Osteoblast (primary cell): ENCODE measurements at places on chromosomes 7 and 10. TPM values are rescaled to one million over a fixed set of nuclear protein-coding genes. Genes with fewer than 3 reads are reported as not detected.
A peak's percentile ranks its signal among the peaks of the same experiment; 100 is the strongest.

DNA sequence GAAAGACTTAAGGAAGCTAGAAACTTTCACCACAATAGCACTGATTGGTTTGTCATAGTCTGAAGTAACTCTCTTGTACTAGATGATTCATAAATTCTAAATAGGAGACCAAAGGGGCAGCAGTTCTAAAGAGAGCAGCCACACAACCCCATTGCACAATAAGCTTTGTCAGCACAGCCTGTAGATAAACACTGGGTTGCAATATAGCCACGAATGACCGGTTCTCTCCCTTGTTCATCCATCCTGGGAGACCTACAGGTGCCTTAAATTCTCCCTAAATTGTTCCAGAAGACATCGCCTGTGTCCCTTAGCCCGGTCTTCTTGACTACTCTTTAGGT is 167.0 kb downstream of the SNX13 start:
- peak; percentile 17 for DNase-seq

The ELOVL3 gene
- 2.2 and 2.7 TPM in 2 replicates for total RNA-seq

- no peak for DNase-seq
Observed at GRCh38 chr10:61280303-61280702, 172.9 kb downstream of the TMEM26 start.

DNA sequence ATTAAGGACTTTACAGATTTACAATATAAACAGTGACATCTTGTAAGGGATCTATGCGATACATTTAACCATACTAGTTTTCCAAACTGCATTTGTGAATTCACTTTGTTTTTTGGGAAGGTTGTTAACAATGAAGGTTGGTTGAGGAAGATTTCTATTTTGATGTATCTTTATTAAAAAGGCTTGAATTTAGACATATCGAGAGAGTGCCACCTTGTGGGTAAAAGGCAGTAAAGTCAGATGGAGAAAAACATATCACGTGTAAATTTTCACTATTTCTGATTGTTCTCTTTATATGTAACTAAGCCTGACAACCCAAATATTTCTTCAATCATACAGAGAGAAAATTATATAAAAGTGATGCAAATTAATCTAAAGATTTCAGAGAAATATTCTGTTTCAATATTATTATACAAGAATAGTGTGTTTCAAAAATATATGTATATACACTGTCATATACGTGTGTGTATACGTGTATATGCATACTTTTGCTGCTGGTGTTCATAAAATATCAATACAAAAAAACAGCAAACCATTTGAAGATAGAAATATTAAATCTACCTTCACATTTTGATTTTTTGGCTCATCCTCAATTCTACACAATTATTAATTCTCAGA is 988.6 kb downstream of the SORCS1 start:
- DNase-seq = no peak

- DNase-seq = no peak
Observed at GRCh38 chr10:86100581-86101061, 266.0 kb downstream of the GRID1 start.
